ENCODE measurements at places on chromosomes 12 and 14. TPM values are rescaled to one million over a fixed set of nuclear protein-coding genes. Genes with fewer than 3 reads are reported as not detected.

The LUM gene
- total RNA-seq: not detected

The NANOG gene
- not detected for total RNA-seq

The RTN1 gene
- not detected for total RNA-seq

The PLEKHH1 gene
- 1.1 TPM for total RNA-seq

The RNASE1 gene
- total RNA-seq: not detected

The ST8SIA1 gene
- 0.86 TPM for total RNA-seq

The VRTN gene
- not detected for total RNA-seq

The UNC79 gene
- not detected for total RNA-seq

The SIX4 gene
- total RNA-seq: 1.4 TPM

The BHLHE41 gene
- not detected for total RNA-seq

The PTMS gene
- total RNA-seq: 129 TPM

The TAPBPL gene
- 72.0 TPM for total RNA-seq

The SDR9C7 gene
- total RNA-seq: not detected

The FOXN4 gene
- not detected for total RNA-seq
